Skin of body (tissue), 3 donors: ENCODE measurements at places on chromosomes 6 and 20.

DNA sequence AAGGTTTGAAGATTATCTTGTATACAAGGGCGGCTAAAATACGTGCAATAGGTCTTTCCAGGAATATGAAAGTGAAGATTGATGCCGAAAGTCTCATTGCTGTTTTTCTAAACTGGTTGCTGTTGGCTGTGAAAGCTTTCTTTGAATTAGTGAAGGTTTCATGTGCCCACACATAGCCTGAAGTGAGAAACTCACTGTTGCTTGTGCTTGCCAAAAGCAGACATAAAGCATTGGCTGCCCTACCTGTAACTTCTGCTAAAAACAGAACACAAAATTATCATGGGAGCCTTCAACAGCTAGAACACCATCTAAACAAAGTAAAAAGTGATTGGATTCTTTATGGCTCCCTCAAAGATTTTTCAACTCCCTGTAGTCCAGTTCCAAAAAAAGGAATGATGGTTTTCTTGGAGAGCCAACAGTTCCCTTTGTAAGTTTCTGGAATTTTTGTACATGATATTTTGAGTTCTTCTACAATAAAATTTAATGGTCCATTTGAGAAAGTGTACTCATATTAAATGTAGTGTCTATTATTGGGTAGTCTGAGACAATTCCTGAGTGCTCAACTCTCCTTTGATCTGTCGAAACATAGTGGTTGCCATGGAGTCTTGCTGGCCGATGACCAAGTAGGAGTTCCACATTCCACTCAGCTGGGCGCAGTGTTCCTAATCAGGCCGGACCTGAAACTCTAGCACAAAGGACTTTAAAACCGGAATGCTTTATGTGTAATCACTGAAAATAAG, 68.5 kb downstream of the PLEKHG1 start:
- DNase-seq: peak; percentile 94

DNA sequence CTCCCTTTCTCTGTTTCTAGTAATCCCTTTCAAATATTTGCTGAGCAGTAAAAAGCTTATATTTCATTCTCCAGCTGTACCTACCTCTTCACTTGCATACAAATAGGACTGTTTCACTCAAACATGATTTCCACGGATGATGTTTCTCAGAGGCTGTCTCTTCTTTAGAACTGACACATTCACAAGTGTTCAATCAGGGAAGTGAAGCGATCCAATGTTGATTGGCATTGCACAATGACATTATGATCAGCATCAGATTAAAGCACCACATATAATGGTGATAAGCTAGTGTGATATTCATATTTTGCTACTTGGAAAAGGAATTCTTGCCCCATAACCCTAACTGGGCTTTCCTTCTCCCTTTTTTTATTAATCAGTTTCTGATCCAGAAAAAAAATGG, 681.8 kb downstream of the TBC1D32 start:
- no peak for DNase-seq

DNA sequence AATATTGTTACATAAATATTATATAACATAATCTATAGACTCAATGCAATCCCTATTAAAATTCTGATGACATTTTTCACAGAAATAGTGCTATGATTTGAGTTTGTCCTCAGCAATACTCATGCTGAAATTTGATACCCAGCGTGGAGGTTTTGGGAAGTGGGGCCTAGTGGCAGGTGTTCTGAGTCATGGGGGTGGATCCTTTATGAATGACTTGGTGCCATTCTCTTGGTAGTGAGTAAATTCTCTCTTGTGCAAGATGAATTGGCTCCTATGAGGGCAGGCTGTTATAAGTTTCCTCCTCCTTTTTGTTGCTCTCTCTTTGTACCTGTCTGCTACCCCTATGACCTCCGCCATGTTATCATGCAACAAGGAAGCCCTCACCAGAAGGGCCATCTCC, 65.8 kb downstream of the SHPRH start:
- DNase-seq: no peak

GRCh38 chr6:79810871-79811270, 136.5 kb downstream of the ELOVL4 start:
- DNase-seq: peak; percentile 29
